ENCODE measurements at places on chromosomes 11 and 22.

GRCh38 chr11:75667831-75668450 is 897 bp downstream of the MAP6 start:
- peak; percentile 35 for DNase-seq

- no peak for DNase-seq
Observed at GRCh38 chr22:23210428-23211170, 30.3 kb downstream of the BCR start.

GRCh38 chr11:15747671-15748070 is 608.7 kb downstream of the SOX6 start:
- no peak for DNase-seq

DNA sequence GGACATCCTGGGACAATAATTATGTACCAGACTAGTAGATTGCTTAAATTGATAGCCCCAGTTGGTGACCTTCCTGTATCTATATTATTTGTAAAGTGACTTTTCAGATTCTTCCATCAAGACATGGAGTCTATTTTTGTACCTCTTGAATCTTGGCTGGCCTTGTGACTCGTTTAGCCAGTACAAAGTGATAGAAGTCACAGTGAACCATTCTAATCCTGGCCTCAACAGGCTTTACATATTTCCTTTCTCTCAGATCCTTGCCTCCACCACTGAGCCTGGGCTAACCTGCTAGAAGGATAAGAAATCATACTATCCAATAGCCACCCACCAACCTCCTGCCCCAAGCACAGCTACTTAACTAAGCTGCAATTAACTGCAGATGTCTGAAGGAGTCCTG is 37.5 kb upstream of the SLC6A5 start:
- DNase-seq: no peak

DNA sequence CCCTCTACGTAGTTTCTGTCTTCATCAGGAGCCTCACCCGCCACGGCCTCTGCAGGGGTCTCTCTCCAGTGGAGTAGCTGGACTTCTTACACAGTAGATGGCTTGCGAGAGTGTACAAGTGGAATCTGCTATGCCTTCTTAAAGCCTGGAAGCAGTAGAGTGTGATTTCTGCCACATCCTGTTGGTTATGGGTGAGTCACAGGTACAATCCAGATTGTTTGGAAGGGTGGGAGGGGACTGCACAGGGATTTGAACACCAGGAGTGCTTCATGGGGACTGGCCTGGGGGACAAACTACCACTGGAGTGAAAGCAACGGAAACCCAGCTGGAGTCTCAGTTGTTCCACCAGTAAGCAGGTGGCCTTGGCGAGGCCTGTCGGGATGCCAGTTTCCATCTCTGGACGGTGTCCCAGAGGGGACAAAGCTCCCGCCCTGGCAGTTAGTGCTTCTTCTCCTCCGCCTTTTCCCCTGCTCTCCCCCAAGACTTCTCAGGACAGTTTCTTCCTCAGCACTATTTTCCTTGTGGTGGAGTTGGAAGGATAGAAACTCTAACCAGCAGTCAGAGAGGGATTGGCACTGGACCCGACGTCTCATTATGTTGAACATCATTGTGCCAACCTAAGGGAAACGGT is 85.0 kb upstream of the RCN1 start:
- no peak for DNase-seq

- no peak for DNase-seq
Observed at GRCh38 chr11:90288212-90288821, 65.5 kb upstream of the CHORDC1 start.
